Fibroblast of skin of right quadriceps (primary cell): ENCODE measurements at places on chromosomes 4 and X.

GRCh38 chr4:117311215-117311614 lies 225.8 kb upstream of the TRAM1L1 start:
- DNase-seq: no peak

GRCh38 chr4:182089326-182089725 lies 153.9 kb upstream of the TENM3 start:
- DNase-seq: no peak

GRCh38 chr4:21555083-21555482 lies 393.5 kb downstream of the KCNIP4 start:
- DNase-seq: no peak

DNA sequence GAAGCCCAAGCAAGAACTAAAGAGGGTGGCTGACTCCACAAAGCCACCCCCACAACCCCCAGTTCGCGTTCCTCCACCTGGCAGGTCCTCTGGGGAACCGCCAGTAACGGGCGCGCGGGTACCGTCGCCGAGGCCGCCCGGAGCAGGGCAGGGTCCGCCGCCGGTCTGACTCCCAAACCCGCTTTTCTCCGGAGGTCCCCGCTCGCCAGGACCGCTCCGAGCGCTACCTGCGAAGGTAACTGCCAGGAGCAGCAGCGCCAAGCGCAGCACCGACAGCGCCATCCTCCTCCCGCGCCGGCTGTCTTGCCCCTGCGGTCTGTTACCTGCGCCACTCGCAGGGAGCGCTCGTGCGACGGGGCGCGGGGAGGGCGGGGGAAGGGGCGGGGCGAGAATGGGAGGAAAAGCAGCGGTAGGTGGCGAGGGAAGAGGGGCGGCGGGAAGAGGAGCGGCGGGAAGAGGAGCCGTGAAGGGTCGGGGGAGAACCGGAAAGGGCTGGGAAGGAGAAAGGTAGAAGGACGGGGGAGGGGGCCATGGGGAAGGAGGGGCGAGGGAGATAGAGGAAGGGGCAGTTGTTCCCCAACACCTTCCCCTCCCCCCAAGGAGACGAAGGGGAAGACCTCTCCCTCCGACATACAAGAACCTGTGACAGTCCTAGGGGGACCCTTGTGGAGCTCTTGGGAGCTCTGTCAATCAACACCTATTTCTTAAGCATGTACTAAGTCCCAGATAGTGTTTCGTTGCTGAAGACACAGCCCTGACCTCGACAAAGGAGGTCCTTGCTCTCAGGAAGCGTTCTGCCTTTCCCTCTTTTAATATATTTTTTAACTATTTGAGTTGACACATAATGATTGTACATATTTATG lies at the start of gene SPINK2:
Gene SPINK2, minus strand, starts transcription at position 321 of the 863 bp plus-strand sequence. Its CDS starts 39 bp downstream, at position 282.
- DNase-seq: no peak

DNA sequence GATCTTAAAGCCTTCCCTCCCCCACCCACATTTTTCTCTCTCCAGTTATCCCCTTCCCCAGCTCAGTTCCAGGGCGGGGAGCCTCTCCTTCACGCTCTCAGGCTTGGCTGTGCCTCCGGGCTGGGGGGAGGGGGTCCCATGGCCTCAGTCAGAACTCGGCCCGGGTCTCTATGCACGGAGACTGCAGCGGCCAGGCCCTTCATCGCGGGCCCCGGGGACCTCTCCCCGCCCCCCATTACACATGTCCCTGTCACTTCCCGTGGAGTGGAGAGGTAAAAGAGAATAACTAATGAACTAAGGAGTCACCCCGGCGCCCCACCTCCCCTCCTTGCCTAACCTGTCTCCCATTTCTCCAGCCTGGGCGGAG lies 838 bp upstream of the PRICKLE3 start:
- DNase-seq: no peak

DNA sequence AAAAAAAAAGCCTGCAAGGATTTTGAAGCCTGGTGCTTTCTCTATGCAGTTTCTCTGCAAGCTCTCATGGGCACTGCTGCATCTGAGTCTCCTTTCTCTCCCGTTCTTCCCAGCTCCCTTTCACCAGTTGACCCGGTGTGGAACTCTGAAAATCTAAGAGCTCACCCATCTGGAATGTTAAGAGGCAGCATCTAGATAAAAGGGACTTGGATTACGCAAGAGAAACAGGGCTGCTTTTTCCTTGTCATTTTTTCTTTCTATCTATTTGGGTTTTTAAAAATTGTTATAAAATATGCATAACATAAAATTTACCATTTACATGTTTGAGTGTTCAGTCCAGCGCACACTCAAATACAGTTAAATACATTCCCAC lies 95.2 kb upstream of the RPS6KA3 start:
- DNase-seq: peak; percentile 71

DNA sequence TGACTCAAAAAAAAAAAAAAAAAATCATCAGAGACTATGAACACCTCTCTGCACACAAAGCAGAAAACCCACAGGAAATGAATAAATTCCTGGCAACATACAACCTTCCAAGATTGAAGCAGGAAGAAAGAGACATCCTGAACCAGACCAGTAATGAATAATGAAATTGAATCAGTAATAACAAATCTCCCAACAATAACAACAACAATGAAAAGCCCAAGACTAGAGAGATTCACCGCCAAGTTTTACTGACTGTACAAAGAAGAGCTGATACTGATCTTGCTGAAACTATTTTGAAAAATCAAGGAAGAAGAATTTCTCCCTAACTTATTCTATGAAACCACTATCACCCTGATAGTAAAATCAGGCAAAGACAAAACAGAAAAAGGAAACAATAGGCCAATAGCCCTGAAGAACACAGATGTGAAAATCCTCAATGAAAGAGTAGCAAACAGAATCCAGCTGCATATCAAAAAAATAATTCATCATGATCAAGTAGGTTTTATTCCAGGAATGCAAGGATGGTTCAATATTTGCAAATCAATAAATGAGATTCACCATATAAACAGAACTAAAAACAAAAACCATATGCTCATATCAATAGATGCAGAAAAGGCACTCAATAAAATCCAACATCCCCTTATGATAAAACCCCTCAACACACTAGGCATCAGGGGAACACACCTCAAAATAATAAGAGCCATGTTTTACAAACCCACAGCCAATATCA lies 31.0 kb upstream of the PLK4 start:
- no peak for DNase-seq

GRCh38 chr4:183554878-183555585 lies 50.2 kb downstream of the ING2 start:
- DNase-seq: no peak

- DNase-seq: peak; percentile 10
These were observed 6.6 kb downstream of the ARL9 start for GRCh38 chr4:56512166-56512565.

- DNase-seq: no peak
These were observed 1.9 kb downstream of the TBL1X start for GRCh38 chrX:9466736-9467135.

GRCh38 chr4:32858971-32859370 lies 2138.8 kb downstream of the PCDH7 start:
- peak; percentile 83 for DNase-seq
